ENCODE measurements at places on chromosomes 1 and 21.

DNA sequence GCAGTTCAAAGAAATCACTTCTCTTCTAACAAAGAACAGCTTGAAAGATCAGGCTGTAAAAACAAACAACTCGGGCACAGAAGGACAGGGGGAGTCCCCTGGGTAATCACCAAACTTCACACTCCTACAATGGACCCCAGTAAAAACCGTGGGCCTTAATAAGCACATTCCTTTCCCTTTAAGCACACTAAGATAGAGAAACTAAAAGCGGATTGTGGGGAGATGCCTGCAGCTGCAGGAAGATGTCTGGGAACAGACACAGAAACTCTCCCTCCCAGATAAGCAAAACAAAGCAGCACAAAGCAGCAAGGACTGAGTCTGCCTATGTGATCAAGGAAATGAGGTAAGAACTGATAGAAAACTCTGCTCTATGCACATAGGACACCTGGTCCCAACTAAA lies 37.6 kb upstream of the CTBS start:
- DNase-seq, result no peak

- no peak for DNase-seq
Observed at GRCh38 chr1:5308249-5308648, 653.8 kb downstream of the AJAP1 start.

- DNase-seq, result no peak
Observed at GRCh38 chr1:168879896-168880734, 151.1 kb upstream of the DPT start.

GRCh38 chr1:219882096-219882495 lies 46.3 kb downstream of the SLC30A10 start:
- no peak for DNase-seq

DNA sequence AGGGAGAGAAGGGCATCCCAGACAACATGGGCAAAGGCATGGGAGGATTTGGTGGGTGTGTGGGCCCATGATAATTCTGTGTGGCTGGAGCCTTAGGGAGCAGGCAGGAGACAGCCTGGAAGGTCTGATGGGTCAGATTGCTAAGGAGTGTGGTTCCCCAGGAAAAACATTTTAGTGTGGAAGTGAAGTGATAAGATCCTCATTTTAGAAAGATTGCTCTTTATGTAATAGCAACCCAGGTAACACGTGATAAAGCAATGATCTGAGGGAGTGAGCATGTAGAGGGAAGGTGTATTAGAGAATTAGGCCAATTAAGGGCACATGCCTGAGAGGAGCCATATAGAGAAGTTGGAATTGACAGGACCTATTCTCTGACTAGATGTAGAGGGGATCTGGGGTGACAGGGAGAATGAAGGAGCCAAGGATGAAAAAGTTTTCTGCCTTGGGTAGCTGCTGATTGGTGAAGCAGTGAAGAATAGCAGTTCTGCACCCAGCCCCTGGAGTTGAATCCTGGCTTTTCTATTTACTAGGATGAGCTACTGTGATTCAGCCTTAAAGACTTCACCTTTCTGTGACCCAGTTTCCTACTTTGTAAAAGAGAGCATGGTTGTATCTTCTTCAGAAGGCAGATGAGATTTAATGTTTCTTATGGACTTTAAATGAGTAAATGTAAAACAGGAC lies 18.7 kb upstream of the SLAMF6 start:
- no peak for DNase-seq

DNA sequence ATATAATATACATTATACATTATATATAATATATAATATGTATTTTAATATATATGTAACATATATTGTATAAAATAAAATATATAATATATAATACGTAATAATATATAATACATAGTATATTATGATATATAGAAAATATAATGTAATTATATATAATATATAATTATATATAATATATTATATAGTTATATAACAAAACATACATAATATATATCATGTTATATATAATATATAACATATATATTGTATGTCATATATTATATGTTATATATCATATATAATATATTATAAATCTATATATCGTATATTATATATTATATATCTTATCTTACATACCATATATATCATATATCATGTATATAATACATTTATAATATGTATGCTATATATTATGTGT lies 248.2 kb upstream of the TPTE start:
- no peak for DNase-seq

GRCh38 chr1:191151321-191151807 lies 673.7 kb upstream of the BRINP3 start:
- DNase-seq, result no peak

DNA sequence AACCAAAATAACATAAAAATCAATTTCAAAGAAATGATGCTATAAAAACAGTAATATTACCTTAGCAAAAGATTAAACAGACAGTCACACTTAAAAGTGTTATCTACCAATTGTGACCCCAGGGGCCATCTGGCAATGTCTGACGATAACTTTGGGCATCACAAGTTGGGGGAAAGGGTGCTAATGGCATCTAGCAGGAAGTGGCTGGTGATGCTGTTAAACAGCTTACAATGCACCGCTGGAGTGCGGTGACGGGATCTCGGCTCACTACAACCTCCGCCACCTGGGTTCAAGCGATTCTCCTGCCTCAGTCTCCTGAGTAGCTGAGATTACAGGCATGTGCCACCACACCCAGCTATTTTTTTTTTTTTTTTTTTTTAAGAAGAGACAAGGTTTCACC lies 27.6 kb downstream of the NUP133 start:
- no peak for DNase-seq

- DNase-seq, result no peak
Observed at GRCh38 chr21:37562920-37563640, 196.5 kb downstream of the DYRK1A start.

- no peak for DNase-seq
Observed at GRCh38 chr1:13662493-13662892, 37.5 kb upstream of the PRDM2 start.

GRCh38 chr1:222286011-222286410 lies 261.9 kb downstream of the HHIPL2 start:
- no peak for DNase-seq

DNA sequence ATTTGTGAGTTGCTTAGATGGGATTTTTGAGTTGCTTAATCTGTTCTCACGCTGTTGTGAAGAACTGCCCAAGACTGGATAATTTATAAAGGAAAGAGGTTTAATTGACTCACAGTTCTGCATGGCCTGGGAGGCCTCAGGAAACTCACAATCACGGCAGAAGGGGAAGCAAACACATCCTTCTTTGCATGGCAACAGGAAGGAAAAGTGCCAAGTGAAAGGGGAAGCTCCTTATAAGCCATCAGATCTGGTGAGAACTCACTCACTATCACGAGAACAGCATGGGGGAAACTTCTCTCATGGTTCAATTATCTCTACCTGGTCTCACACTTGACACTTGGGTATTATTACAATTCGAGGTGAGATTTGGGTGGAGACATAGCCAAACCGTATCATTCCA lies 10.3 kb downstream of the CLIC6 start:
- no peak for DNase-seq

- DNase-seq, result no peak
Observed at GRCh38 chr21:16855164-16855667, 657.6 kb upstream of the CXADR start.

DNA sequence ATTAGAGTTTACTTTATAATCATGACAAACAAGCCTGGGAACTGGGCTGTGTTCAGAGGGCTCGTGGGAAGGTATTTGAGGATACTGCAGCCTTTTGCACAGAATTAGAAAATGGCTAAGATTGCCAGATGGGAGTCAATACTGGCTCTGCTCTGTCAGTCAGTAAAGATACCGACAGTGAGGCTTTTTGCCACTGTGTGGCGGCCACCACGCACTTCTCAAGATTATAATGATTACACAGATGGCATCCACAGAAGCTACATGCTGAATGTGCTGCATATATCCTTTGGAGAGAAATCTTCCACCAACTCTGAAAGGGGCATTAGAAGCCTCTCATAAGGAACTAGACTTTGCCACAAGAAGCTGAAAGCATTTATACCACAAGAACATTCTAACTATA lies 213.4 kb upstream of the PTBP2 start:
- no peak for DNase-seq

DNA sequence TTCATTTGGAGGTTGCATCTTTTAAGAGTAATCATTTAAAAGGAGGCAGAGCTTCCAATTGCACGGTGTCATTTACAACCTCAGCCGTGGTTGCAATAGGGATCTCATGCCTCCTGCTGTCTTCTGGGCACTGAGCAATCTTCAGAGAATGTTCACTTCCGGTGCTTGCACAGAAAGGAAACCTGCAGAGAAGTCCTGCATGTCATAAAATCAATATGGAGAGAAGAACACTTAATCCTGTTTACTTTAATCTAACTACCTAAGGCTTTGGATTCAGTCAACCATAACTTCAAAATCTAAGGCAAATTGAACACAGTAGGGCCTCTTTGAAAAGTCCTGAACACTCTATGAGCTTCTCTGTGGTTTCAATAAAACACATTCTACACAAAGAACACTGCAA lies 11.3 kb upstream of the MAP10 start:
- no peak for DNase-seq

DNA sequence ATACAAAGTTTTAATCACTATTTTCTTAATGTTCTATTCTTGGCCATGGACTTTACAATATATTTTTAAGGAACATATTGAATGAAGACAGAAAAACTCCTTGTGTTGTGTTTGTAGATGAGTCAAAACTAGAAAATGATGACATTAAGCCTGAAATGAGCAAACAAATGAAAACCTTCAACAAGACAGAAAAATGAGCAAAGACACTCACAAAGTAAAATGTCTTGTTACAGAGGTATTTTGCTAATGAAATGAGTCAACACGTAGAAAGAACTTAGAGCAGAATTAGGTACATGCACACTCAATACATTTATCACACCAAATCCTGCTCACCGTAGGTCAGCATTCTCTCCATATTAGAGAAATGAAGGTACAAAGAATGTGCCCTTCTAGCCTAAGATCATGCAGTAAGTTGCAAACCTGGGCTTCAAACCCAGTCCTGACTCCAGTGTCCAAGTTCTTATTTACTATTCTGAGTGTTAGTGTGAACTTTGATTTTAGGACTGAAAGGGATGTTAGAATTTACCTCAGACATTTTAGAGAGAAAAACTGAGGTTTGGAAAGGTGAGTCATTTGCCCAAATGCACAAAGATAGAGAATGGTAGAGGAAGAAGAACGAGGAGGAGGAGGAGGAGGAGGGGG lies 133.9 kb upstream of the SGIP1 start:
- DNase-seq, result no peak

DNA sequence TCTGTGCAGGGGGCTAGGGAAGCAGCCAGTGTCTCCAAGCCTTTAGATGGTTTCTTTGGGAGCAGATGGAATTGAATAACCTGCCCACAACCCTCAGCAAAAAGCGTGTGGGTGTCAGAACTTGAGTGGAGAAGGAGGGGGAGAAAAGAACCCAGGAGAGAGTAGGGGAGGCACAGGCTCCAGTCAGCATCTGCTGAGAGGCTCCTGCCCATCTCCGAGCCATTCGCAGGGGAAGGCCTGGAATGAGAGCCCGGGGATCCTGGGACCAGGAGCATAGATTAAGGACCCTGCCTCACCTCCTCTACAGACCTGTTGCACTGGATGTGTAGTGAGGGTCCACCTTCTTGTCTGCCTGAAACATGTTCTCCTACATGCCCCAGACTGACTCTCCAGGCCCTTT lies 16.3 kb downstream of the TMEM81 start:
- no peak for DNase-seq

DNA sequence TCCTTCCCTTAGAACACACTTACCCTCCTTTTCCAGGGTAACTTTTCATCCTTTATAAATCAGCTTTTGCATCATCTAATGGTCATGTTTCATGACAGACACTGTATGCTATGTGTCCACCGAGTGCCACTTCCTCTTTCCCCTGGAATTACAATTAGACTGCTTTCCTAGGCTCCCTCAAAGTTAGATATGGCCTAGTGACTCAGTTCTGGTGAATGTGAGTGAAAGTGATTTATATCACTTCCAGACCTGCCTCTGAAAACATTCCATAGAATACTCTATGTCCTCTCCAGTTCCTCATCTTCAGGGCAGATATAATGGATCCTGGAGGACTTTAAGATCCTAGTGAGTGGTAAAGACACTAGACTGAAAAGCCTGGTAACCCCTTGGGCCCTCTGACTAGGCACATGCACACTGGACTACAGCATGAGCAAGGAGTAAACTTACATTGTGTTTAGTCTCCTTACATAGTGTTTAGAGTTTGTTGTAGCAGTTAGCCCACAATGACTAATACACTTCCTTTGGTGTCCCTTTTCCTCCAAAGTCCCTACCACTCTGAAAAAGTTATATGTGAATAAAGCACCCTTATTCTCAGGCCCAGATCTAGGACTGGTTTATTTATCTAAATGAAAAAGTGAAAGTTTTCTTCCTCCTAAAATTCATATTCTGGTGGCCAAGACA lies 59.3 kb downstream of the GPR88 start:
- no peak for DNase-seq

DNA sequence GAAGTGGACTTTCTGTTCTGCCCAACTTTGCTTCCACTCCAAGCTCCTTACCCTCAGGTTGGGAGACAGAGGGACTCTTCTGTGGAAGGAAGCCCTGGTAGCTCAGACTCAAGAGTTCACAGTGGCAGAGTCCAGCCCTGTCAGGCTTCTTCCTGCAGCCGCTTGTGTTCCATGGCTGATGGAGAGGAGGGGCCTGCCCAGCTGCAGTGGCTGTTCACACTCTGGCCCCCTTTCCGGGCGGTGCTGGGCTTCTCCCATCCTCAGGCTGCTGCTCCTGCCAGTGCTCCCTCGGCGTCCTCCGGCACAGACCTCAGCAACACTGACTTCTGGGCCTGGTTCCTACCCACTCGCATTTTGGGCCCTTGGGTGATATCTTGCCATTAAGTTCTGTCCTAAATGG lies 4.0 kb downstream of the KRTAP10-1 start:
- DNase-seq, result no peak

DNA sequence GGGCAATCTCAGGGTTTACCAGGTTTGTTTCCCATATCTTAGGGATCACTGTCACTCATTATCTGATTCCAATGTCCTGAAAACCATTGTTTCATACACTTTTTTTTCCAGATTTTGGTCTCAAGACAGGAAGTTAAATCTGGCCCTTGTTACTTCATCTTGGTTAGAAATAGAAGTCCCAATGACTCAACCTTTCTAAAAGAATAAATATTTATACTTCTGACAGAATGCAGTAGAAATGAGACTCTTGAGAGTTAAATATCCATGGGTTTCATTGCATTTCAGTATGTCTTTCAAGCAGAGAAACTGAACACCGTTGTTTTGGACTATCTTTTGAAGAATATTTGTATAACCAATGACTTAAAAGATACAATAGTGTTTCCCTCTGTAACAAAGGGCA lies 19.8 kb upstream of the VCAM1 start:
- DNase-seq, result no peak

DNA sequence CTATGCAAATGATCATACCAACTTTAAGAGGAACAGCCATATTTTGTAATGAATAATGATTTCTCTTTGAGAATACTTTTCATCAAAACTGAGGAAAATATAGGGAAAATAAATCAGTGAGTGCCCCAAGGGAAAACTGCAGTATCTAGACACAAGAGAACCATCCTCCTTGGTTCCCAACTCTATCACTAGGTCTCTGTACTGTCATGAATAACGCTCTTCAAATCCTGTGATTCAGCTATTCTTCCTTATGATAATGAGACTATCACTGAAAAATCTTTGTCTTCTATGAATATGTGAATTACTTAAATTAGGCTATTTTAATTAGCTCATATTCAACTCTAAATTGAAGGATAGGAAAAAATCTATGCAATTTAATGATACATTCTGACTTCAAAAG lies 2.3 kb downstream of the OR2L5 start:
- DNase-seq, result no peak

- DNase-seq, result no peak
Observed at GRCh38 chr1:228830954-228831481, 95.7 kb downstream of the RHOU start.

- no peak for DNase-seq
Observed at GRCh38 chr1:237042526-237042891, 525 bp downstream of the RYR2 start.

- no peak for DNase-seq
Observed at GRCh38 chr1:53025034-53025768, 36.8 kb upstream of the PODN start.
